ENCODE measurements at places on chromosomes 2 and 18.

DNA sequence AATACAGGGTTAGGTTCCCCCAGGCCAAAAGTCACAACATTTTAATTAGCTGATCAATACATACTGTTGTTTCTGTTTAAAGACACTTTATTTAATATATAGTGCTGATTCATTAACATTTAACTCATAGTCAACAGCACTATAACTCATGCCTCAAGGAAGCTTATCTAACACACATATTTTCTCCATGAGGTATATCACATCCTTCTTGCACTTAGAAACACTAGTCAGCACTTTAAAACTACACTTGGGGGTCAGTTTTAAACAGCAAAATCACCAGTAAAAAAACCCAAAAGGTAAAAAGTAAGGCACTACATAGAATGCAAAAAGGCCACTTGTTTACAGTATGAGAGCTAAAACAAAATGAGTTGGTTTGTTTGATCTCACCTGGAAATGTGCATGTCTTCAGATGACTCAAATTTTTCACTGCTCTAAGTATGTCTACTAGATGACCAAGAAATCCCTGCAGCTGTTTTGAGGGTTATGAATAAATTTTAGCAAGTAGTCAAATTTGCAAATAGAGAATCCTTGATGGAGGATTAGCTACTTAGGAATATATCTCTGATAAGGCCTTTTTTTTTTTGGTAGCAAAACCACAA is 54.1 kb upstream of the EPB41L5 start:
- no peak for DNase-seq

- DNase-seq = no peak
Measured at GRCh38 chr2:164073101-164074074, 337.6 kb upstream of the FIGN start.

- DNase-seq = no peak
Measured at GRCh38 chr18:70506511-70506910, 217.7 kb downstream of the SOCS6 start.

- DNase-seq = no peak
Measured at GRCh38 chr2:223060201-223060825, 8.3 kb downstream of the KCNE4 start.

DNA sequence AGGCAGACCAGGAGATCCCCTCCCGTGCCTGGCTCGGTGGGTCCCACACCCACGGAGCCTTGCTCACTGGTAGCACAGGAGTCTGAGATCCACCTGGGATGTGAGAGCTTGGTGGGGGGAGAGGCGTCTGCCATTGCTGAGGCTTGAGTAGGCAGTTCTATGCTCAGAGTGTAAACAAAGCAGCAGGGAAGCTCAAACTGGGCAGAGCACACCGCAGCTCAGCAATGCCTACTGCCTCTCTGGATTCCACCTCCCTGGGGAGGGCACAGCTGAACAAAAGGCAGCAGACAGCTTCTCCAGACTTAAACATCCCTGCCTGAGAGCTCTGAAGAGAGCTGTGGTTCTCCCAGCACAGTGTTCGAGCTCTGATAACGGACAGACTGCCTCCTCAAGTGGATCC is 85.1 kb downstream of the UGP2 start:
- DNase-seq = no peak

- DNase-seq = no peak
Measured at GRCh38 chr2:6025391-6025790, 333.2 kb downstream of the SOX11 start.
